Left cardiac atrium (tissue), 4 donors: ENCODE measurements at places on chromosomes 12 and 14.

DNA sequence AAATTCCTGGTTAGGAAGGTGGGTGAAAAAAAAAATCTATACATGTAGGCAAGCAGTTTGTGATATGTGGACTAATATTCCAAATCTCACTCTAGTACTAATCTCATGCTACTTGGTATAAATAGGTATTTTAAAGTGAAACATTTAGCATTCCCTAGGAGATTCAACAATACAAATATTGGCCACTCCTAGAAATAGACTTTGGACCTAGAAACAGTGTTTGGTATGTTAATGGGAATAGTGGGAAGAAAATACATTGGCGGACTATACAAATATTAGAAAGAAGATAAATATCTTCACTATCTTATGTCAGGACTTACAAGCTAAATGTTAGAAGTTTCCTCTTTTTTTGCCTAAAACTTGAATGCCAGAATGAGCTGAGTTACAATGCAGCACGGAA is 28.2 kb downstream of the HIGD1C start:
- no peak for DNase-seq

- peak; percentile 19 for DNase-seq
Measured at GRCh38 chr12:80702889-80703805, 4.3 kb upstream of the MYF6 start.

DNA sequence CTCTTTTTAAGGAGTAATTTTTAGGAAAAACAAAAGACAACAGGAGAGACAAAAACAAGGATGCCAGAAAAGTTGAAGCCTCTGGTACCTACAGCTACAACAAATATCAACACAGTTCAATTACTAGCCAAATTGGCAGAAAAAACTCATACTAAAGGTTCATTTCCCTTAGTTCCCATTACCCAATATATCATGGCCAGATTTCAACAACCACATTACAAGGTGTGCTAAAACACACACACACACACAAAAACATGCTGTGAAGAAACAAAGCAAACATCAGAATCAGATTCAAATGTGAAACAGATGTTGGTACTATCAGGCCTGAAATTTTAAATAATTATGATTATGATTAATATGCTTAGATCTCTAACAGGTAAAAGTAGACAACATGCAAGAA is 272.7 kb upstream of the CLEC14A start:
- no peak for DNase-seq

GRCh38 chr12:110361216-110361615 is 42.3 kb downstream of the ANAPC7 start:
- no peak for DNase-seq

- DNase-seq: no peak
Measured at GRCh38 chr12:108858311-108859074, 1.1 kb upstream of the SSH1 start.

DNA sequence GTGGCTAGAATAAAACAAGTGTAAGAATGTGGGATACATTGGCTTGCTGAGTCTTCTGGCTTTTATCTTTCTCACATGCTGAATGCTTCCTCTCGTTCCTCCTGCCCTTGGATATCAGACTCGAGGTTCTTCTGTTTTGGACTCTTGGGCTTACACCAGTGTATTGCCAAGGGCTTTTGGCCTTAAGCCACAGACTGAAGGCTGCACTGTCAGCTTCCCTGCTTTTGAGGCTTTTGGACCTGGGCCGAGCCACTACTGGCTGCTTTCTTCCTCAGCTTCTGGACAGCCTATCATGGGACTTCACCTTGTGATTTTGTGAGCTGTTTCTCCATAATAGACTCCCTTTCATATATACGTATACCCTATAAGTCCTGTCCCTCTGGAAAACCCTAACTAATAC is 300.9 kb upstream of the STXBP6 start:
- no peak for DNase-seq

DNA sequence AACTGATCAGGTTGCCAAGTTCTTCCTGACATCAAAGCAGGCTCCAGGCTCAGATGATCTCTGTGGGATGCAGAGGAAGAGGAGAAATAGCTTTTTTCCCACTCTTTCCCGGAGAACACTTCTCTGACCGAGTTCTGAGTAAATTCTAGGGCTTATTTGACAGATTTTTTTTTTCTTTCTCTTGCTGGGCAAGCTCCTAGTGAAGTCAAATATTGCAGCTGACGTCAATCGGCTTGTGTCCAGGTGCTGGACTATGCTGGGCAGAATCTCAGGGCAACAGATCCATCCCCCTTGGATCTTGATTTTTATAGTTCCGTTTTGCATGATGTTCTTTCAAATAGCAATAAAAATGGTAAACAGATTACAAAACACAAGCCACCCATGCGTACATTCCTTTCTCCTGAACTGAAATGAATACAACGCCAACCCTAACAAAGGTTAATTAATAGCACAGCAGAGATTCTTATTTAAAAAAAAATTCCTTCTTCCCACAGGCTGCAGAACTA is 182.2 kb downstream of the NOVA1 start:
- DNase-seq: peak; percentile 24

GRCh38 chr12:95481072-95481471 is 7.1 kb downstream of the METAP2 start:
- no peak for DNase-seq
